ENCODE measurements at places on chromosomes 2 and 18.

DNA sequence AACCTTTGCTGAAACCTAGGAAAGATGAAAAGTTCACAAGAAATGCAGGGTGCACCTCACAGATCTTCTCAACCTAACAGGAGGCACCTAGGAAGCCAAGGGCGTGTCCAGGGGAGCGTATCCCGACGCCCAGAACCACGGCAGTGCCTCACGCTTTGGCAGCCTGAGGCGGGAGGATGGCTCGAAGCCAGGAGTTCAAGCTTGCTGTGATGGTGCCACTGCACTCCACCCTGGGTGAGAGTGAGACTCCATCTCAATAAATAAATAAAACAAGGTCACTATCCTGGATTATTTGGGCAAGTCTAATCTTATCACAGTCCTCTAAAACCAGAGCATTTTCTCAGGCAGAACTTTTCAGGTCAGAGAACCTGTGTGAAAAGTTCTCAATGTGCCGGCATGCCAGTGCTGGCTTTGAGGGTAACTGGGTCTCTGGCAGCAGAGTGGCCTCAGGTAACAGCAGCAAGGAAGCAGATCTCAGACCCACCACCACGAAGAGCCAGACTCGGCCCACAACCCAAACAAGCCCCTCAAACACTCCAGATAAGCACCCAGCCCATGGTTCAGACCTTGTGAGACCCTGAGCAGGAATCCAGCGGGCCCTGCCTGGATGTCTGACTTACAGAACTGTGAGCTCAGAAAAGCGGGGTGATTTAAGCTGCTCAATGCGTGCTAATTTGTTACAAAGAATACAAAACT lies 11.7 kb downstream of the HSBP1L1 start:
- no peak for DNase-seq

- DNase-seq: no peak
Observed at GRCh38 chr2:238994432-238994831, 146.5 kb downstream of the TWIST2 start.

GRCh38 chr18:48771641-48772375 lies 179.0 kb downstream of the SMAD7 start:
- no peak for DNase-seq

DNA sequence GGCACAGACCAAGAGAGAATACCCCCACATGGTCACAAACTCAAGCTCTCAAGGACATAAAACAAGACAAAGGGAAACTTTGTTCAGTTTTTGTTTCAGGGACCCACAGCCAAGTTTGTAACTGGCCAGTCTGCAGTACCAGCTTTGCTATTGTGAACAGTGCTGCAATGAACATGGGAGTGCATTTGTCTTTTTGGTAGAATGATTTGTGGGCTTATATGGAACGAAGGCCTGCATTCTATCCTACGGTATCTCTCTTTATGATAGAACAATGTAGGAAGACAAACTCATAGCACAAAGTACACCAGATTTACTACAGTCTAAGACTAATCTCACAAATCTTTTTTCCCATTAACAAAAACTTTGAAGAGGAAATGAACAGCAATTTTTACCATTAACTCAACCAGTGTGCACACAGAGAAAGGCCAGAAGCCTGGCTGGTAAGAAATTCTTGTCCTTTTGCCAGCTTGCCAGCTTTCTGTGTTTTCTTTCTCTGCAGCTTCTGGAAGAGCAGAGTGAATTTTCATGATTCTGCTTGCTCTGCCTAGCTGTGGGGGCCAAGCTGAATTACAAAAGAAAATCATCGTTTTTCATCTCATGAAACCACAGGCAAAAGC lies 37.1 kb upstream of the FEZ2 start:
- DNase-seq: no peak

- DNase-seq: no peak
Observed at GRCh38 chr2:239951825-239952224, 73.3 kb downstream of the NDUFA10 start.

DNA sequence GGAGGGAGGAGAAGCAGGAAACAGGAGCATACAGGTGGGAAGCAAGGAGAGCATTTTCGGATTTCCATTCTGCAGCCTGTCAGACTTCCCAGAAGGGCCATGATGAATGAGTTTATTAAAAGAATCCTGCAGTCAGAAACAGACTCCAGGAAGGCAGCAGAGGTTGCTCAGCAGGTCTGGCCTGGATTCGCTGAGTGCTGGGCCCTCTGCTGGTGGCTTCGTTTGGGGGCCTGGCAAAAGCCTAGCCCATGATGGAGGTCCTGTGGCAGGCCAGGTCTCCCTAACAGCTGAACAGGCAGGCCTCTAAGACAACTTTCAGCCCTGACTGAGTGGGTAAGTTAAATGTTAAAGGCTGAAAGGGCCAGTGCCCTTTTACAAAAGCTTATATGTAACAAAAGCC lies 108.2 kb upstream of the CAPN13 start:
- DNase-seq: no peak

- DNase-seq: no peak
Observed at GRCh38 chr2:120768112-120769048, 32.7 kb downstream of the GLI2 start.

DNA sequence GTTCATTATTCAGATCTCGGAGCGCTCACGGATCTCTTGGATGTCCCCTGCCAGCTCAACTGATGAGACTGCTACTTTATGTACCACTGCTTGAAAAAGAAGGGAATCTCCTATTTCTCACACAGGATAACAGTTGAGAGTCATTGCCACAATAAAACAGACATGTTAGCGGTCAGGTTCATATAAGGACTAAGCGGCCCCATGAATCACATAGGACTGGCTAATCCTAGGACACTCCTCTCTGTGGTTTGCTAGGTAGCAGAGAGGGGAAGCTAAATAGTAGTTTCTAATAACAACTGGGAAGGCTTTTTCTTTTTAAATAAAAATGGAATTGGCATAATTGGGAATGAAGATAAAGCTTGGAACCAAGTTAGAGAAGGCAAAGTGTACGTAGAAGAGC lies 15.9 kb upstream of the TGFA start:
- DNase-seq: no peak

DNA sequence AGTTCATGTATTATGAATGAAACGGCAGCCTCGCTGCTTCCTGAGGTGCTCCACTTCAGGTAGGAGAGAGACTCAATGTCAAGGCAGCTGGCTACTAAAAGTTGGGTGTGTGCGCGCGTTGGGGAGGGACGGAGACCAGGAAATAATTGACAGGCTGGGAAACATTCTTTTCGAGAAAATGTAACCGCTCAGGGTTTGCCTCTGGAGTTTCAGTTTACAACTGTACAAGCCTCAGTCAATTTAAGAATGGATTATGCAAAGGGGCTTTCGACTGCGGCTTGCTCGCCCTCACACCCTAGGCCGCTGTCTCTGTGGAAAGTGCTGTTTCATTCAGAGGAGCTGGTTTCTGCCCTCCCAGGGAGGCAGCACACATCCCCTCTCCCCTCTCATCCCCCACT lies 4.4 kb upstream of the SPRED2 start:
- DNase-seq: peak; percentile 80

DNA sequence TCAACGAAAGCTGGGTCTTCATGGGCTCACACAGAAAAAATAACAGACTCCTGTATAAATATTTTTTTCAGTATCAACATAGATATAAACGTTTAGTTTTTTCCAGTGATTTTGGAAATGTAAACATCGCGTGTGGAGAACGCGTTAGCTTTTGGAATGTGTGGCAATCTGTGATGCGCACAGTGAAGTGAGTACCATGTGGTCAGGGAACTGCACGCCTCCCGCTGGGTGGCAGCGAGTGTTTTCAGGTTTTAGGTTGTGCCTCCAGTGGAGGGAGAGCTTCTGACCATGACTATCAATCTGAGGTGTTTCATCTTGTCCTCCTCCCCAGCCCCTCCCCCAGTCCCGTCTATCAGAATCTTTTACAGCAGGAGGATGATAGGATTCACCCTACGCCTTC lies 127.8 kb downstream of the ARHGAP28 start:
- no peak for DNase-seq

- peak; percentile 13 for DNase-seq
Observed at GRCh38 chr2:12326449-12327190, 390.1 kb upstream of the TRIB2 start.

DNA sequence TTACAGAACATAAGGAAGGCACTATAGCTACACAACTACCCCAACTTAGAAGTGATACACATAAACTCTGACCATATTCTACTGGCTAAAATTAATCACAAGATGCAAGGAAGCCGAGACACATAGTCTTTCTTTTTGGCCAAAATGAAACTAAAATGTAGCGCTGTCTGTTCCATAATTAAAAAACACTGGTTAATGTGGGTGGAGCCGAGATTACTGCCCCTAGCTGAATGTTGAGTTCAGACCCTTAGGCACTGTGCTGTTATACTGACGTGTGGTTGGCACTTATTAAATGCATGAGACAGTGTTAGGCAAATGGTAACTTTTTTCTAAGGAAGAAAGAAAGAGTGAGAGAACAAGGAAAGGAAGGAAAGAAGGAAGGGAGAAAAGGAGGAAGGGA lies 254.6 kb upstream of the RND3 start:
- no peak for DNase-seq

- DNase-seq: no peak
Observed at GRCh38 chr18:49690312-49690711, 123.0 kb downstream of the ACAA2 start.

- DNase-seq: no peak
Observed at GRCh38 chr18:22683196-22683676, 249.9 kb upstream of the RBBP8 start.

- no peak for DNase-seq
Observed at GRCh38 chr2:137886083-137886831, 78.0 kb upstream of the HNMT start.

DNA sequence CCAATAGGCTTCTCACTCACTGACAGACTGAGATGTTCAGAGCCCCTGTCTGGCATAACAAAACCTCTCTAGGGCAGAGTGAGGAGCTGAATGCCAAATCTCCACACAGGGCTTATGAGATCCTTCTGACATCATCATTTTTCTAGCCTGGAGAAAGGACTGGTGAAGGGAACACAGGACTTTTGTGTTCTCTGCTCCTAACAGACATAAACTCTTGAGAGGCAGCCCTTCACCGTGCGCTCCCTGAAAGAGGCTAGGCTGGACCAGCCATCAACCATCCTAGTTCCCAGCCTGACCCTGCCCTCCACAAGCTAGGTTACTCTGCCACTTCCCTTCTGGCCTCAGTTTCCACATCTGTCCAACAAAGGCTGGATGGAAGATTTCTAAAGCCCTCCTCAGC lies 141.9 kb downstream of the SUCLG1 start:
- DNase-seq: no peak

DNA sequence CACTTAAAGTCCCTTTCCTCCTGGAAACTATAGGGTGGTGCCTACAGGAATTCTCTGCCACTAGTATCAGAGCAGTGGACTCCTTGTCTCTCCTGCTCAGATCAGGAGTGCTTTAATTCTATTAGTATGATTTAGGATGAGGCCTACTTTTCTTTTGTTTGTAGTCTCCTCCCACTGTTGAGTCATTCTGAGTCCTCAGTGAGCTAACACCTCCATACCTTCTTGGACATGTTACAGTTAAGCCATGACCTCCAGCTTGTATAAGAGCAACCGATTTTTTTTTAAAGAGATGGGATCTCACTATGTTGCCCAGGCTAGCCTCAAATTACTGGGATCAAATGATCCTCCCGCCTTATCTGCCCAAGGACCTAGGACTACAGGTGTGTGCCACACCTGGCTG lies 48.7 kb upstream of the OTOF start:
- DNase-seq: no peak

- DNase-seq: no peak
Observed at GRCh38 chr18:46718501-46719341, 38.1 kb downstream of the ST8SIA5 start.

- no peak for DNase-seq
Observed at GRCh38 chr2:20999906-21000645, 43.8 kb downstream of the APOB start.

- no peak for DNase-seq
Observed at GRCh38 chr2:185393091-185393490, 345.5 kb upstream of the FSIP2 start.

GRCh38 chr2:121831841-121832240 lies 76.4 kb downstream of the TSN start:
- no peak for DNase-seq

DNA sequence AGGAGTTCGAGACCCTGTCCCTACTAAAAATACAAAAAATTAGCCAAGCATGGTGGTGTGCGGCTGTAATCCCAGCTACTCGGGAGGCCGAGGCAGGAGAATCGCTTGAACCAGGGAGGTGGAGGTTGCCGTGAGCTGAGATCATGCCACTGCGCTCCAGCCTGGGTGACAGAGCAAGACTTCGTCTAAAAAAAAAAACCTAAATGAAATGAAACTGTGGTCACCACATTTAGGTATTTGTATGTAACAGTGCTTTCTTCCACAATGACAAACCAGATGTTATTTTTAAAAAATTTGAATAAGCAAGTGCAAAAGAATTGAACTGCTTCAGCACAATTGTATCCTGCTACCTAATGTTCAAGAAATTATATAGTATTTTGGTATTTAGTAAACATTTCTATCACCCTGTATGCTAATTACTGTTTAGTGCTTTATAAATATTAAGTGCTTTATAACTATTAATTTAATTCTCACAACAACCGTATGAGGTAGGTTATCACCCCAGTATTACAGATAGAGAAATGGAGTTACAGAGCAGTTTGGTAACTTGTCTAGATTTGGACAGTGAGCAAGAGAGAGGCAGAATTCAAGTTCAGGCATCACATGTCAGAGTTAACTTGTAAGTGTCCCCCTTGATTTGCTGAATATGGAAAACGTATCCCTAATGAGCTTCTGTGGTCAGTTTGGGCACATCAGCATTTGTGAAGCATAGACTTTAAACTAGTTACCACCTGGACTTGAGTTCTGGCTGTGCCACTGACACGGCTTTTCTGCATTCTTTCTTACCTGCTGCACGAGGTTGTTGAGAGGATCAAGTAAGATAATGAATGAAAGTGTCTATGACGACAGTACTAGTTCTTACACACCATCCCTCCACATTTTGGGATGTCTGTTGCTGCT lies 14.4 kb downstream of the PHLPP1 start:
- DNase-seq: no peak

DNA sequence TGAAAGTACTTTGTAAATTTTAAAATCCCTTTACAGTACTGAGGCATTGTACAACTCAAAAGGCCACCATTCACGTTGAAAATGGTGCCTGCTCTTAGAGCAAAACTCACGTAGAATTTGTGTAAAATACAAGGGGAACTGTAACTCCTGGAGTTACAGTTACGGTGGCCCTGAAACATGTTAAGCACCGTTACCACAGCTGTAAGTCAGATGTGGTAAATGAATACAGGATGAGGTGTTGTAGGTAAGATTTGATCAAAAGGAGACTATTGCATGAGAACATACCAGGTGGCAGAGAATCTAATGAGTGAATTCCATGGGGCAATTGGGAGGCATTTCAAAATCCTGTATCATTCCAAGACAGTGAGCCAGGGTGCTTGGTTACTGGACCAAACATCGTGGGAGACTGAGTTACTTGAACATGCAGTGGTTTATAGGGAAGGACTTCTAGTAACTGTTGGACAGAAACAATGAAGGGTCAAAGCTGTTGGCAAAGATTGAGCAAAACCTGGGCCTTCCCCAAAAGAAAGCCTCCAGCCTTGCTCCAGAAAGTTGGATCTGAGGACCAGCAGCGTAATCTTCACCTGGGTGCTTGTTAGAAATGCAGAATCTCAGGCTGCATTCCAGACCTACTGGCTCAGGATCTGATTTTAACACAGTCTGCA lies 535.8 kb upstream of the POU3F3 start:
- DNase-seq: no peak
